CD4-positive, alpha-beta memory T cell (primary cell): ENCODE measurements at places on chromosomes 13 and 19. TPM values are rescaled to one million over a fixed set of nuclear protein-coding genes. Genes with fewer than 3 reads are reported as not detected.

DNA sequence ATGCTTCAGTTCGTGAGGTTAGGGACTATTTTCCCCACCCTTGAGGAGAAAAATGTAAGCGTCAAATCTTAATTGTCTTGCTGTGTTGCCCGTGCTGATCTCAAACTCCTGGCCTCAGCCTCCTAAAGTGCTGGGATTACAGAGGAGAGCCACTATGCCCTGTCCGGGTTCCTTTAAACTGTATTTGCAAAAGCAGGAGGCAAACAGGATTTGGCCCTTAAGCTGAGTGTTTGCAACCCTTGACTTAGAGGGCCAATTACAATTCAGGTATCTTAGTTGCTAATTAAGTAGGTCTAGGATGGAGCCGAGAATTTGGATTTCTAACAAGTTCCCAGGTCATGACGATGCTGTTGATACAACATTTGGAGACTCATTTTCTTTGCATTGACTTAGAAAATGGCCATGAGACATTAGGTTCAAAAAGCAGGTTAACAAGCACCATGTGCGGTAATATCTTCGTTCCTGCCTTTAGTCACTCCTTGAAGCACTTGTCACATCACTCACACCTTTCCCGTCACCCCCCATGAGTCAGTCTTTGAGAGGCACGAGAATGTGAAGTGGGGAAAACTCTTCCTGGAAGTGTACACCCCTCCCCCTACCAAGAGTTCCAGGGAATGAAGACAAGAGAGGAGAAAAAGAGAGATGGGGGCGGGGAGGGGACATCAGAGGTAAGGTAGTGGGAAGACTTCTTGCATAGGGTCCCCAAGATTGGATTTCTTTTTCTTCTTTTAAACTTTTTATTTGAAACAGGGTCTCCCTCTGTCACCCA, 2.6 kb downstream of the NAPSA start:
- no peak for DNase-seq

DNA sequence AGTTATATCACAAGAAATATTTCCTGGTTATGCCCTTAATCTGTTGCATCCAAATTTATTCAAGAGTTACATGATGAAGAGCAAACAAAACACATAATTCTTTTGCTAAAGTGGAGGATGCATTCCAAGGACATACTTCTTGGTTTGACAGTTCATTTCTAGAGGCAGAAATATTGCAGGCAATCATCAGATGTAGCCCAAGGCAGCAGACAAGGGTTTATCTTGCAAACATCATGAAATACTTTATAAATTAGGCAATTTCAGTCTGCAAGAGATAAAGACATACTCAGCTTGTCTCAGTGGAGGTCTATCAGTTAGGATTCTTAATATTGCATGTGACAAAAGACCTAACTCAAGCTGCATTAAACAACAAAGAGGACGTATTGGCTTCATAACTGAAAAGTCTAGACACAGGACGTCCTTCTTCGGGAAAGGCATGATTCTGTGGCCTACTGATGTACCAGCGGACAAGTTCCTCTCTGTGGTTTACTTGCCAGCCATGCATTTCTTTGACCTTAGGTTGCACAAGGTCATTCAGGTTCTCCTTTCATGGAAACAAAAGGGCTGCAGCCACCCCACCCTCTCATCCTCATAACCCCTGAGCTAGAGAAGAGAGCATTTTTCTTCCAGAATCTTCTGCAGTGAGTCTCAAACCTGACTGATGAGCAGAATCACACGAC, 204.1 kb downstream of the KATNAL1 start:
- DNase-seq: no peak

GRCh38 chr13:94707400-94708021, 4.8 kb downstream of the SOX21 start:
- no peak for DNase-seq

- DNase-seq: no peak
These were observed 244.2 kb downstream of the PCCA start for GRCh38 chr13:100333141-100333540.

DNA sequence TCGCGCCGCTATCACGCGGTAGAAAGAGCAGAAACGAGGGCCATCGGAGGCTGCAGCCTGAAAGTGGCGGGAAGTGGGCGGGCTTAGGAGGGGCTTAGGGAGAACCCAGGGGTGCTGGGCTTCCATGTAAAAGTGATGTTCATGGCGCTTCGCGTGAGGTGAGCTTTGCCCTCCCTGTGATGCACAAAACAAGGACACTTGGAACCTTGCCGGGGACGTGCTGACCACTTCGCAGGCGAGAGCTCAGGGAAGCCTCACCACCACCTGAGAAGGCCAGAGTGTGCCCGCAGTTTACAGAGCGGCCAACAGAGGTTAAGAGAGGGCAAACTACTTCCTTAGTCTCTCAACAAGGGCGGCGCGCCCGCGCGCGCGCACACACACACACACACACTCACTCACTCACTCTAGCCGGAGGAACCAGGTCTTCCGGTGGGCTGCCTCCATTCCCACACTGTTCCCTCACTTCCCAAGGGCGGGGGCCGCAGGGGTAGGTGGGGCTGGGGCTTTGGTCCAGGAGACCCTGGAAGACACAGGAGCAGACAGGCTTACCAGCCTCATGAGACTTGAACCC, 651 bp downstream of the GAPDHS start:
- peak; percentile 19 for DNase-seq

- peak; percentile 91 for DNase-seq
These were observed 1.0 kb downstream of the MBOAT7 start for GRCh38 chr19:54188215-54188871.

DNA sequence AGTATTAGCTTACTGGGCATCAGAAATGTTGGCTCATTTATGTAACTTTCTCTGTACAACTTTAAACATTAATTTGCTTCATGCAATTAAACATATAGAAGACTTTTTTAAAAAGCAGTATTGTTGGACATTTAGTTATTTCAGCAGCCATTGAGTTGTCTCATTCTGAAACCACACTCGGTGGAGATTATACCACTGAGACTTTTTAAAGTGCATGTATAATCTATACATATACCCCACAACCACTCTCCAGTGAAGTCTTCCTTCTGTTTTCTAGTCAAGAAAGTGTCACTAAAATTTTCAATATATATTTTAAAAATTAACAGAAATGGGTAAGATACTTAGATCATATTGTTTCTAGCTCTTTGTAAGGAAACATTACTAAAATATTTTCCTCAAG, 15.5 kb downstream of the SETDB2 start:
- DNase-seq: no peak

GRCh38 chr19:12668932-12669269, 2.3 kb downstream of the WDR83 start:
- DNase-seq: peak; percentile 60

- no peak for DNase-seq
These were observed 19.7 kb downstream of the BRSK1 start for GRCh38 chr19:55303477-55303876.

DNA sequence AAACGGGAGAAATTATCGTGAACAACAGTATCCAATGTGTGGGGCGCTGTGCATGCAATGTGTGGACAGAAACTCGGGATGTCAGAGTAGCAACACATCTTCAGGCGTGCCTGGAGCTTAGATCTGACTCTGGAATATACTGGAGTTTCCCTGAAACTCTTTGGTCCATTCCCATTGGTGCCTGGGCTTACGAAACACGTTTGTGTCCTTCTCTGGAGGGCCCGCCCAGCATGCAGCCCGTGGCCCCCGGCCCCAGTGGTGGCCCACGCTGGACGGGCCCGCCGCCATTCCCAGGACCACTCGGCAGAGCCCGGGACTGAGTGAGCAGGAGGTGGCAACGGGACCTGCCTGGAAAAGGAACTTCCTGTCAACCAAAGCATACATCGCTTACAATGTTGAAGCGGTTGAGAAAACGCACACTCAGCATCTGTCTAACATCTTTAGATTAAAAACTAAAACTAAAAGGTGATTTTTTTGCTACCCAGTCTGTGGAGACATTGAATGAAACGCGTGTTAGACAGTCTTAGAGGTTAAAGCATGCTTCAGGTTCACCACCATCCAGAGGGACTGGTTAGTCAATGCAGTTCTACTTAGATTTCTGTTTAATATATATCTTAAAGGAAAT, 19.3 kb upstream of the TIMM44 start:
- no peak for DNase-seq

GRCh38 chr19:50959731-50960500, 7.1 kb upstream of the KLK5 start:
- no peak for DNase-seq

DNA sequence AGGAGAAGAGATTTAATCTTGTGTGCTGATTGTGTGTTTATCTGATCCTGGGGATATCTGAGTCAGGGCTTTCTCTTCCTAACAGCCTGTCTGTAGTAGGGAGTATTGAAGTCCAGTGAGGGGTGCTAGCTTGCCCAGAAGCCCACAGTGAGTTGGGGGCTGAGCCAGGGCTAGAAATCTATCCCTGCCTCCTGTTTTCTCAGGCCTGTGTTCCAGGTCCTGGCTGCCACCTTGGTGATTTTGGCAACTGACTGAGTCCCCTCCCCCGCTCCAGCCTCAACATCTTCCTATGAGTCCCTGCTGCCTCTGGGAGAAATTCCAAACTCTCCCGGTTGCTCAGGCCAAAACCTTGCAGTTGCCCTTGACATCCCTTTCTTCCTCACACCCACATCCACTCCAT, 7.7 kb upstream of the NOVA2 start:
- DNase-seq: no peak

GRCh38 chr13:27375686-27376326, 48.6 kb upstream of the GTF3A start:
- no peak for DNase-seq

DNA sequence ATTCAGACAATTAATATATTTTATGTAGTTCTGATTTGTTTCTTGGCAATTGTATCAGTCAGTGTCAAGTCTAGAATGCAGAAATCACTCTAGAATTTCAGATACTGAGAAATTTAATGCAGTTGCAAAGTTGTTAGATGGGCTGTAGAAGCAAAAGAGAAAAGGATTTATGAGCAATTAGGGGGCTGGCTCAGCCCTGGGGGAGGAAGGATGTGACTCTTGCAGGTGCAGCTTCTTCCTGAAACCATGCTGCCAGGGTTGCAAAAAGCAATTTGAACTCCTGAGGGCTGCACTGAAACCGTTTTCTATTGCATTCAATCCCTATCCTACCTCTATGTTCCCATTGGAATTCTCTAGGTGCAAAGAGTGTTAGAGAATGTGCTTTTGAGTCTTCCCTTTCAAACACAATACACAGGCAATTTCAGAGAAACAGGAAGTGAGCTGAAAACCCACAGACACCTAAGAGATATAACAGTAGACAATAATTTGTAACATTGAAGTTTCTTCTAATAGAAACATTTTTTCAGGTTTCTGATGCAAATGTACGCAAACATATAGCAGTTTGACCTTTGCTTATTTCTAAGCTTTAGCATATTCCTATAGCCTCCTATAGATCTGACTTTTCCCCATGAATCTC, 814.7 kb upstream of the ATXN8OS start:
- no peak for DNase-seq

GRCh38 chr13:106514928-106515634, 20.4 kb downstream of the EFNB2 start:
- no peak for DNase-seq

DNA sequence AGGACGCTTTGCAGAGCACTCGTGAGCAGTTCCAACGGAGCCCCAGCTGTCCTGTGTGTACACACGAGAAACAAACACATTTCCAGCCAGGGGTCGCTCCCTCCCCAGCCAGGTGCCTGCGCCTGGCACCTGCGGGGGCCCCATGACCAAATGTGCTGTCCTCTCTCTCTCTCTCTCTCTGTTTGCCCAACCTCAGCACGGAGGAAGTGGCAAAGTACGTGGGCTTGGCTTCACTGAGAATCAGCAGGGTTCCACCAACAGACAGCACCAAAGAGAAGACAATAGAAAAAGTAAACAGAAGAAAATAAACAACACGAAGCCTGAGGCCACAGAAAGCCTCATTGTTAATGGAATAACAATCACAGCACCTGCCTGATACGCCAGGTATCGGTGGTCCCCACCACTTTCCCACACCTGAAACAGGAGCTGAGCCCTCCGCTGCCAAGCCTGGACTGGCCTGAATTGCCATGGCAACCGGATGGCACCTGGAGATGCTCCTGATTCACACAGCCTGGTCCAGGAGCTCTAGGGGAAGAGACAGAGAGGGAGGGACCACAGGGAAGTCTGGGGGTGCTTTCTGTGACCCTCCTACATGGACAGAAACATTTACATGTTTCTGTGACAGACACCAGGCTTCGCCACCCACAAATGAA, 103.9 kb upstream of the CACNA1A start:
- no peak for DNase-seq

- DNase-seq: no peak
These were observed 741 bp upstream of the CADM4 start for GRCh38 chr19:43640424-43640757.

The FAM216B gene
- total RNA-seq: not detected

The ZNF835 gene
- total RNA-seq: 3.2 TPM

The LRRC63 gene
- 0.75 TPM for total RNA-seq

The RDH8 gene
- not detected for total RNA-seq

The ZNF417 gene
- total RNA-seq: 48.2 TPM
